Fibroblast of lung (primary cell): ENCODE measurements at places on chromosomes 6 and 20. TPM values are rescaled to one million over a fixed set of nuclear protein-coding genes. Genes with fewer than 3 reads are reported as not detected.

Gene IL17A
- not detected in 2 replicates for total RNA-seq

Gene ZC3H12D
- under 0.01 and 0.17 TPM in 2 replicates for total RNA-seq

Gene SALL4
- total RNA-seq, result 0.51 and 1.5 TPM in 2 replicates

Gene ZBP1
- total RNA-seq, result not detected in 2 replicates

Gene SYCP2L
- under 0.01 and 0.26 TPM in 2 replicates for total RNA-seq

Gene FNDC11
- 1.0 and 1.7 TPM in 2 replicates for total RNA-seq

Gene TREM2
- total RNA-seq, result under 0.01 and 0.17 TPM in 2 replicates

Gene ULBP1
- total RNA-seq, result 0.26 and 0.83 TPM in 2 replicates

Gene RING1
- 30.6 and 33.1 TPM in 2 replicates for total RNA-seq

Gene MLN
- not detected in 2 replicates for total RNA-seq

Gene CLIC5
- total RNA-seq, result not detected in 2 replicates

Gene KIF16B
- 9.8 and 17.3 TPM in 2 replicates for total RNA-seq

Gene HAO1
- not detected in 2 replicates for total RNA-seq

Gene VGLL2
- not detected in 2 replicates for total RNA-seq

Gene GHRH
- not detected in 2 replicates for total RNA-seq

Gene WASF1
- total RNA-seq, result 8.5 and 13.2 TPM in 2 replicates

Gene TCP11
- 0.17 and 0.51 TPM in 2 replicates for total RNA-seq

Gene RCAN2
- 5.6 and 11.7 TPM in 2 replicates for total RNA-seq

Gene BCL2L1
- total RNA-seq, result 50.8 and 77.1 TPM in 2 replicates

Gene HRH3
- not detected in 2 replicates for total RNA-seq

Gene TMEM74B
- not detected in 2 replicates for total RNA-seq

Gene POM121L2
- total RNA-seq, result not detected in 2 replicates

Gene DEFB124
- total RNA-seq, result not detected in 2 replicates

Gene NCOA5
- total RNA-seq, result 8.1 and 10.0 TPM in 2 replicates

Gene CDS2
- total RNA-seq, result 22.1 and 32.7 TPM in 2 replicates

Gene ADGRB3
- total RNA-seq, result 0.33 and 0.77 TPM in 2 replicates

Gene ZNF292
- 22.6 and 23.6 TPM in 2 replicates for total RNA-seq

Gene B3GAT2
- not detected in 2 replicates for total RNA-seq

Gene EYS
- under 0.01 TPM in 1 of 2 replicates, not detected in the other for total RNA-seq

Gene TRERF1
- total RNA-seq, result 4.1 and 8.3 TPM in 2 replicates

Gene TFAP2A
- total RNA-seq, result not detected in 2 replicates

Gene GPR6
- total RNA-seq, result not detected in 2 replicates

Gene TMEM239
- under 0.01 TPM in 1 of 2 replicates, not detected in the other for total RNA-seq

Gene TENT5A
- total RNA-seq, result 24.6 and 24.9 TPM in 2 replicates

Gene EPB41L1
- 10.3 and 17.0 TPM in 2 replicates for total RNA-seq
